ENCODE measurements at places on chromosomes 2 and 18.

- no peak for DNase-seq
Measured at GRCh38 chr2:136334967-136335366, 217.0 kb upstream of the CXCR4 start.

DNA sequence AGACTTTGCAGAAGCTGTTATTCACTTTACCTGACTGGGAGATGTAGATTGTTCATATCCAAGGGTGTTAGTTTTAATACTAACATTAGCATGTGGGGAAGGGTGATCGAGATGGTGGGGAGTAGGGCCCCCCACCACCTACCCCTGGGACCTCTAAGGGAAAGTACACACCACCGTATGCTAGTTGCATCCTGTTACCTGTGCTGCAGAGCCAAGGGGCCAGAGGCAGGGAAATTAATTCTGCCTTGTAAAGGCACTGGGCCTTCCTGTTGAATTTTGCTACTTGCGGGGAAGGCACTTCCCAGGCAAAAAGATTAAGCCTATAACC lies 9.0 kb downstream of the STEAP3 start:
- DNase-seq: no peak

GRCh38 chr18:79434607-79435401 lies 39.1 kb downstream of the NFATC1 start:
- no peak for DNase-seq

- DNase-seq: no peak
Measured at GRCh38 chr2:182887093-182887492, 20.7 kb upstream of the FRZB start.

DNA sequence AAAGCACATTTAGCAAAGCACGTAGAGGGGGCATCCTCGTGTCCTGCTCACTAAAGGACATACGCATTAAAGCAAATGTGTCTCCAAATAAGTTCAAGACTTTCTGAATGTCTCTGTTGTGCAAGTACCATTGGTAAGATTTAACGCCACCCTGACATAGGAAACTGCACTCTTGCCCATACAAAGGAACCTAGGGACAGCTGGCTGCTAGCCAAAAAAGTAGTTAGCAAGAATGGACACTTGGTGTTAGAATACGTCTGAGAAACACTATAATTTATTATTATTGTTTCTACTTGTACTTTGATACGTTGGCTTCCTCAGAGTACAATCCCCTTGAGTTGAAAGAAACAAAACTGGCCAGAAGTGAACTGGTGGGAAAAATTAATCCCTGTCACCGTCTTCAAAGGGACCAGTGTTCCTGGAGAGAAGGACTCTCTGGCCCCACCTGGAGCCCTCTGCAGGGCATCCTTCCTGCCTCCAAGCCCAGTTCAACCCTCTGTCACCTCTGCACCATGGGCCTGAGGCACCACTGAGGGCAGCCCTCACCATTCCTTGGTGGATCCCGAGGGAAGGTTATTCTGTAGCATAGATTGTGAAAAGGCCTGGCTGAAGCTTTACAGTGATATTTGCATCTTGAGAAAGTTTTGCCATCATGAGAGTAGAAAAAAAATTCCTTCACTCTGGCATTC lies 51.4 kb upstream of the APCDD1 start:
- no peak for DNase-seq

- DNase-seq: no peak
Measured at GRCh38 chr2:19574778-19575260, 216.4 kb upstream of the OSR1 start.

DNA sequence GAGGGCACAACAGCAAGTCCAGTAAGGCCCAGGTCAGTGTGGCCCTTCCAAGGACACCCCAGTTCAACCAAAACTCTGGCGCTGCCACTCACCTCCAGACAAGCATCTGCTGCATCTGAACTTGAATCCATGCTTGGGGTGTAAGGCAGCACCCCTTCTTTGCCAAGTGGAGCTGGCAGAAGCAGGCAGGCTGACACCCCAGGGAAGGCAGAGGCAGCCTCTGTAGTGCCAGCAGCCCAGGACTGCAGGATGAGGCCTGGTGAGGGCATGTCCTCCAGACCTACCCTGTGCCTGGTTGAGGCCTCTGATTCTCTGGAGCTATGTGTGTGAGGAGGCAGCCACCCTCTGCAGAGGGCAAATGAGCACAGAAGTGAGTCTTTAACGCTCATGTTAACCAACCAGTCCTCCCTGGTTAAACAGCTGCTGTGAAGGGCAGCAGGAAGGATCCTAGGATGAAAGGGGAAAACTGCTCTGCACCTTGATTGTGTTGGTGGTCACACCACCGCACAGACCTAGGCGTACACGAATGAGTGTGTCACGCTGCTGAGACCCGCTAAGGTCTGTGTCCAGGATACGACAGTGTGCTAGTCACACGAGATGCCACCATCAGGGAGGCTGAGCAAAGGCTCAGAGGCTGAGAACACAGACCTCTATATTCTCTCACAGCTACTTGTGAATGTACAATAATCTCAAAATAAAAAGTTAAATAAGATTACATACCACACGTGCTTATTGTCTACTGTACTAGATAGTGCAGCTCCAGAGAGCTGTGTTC lies 2.2 kb downstream of the PARD6G start:
- DNase-seq: no peak

GRCh38 chr2:31704561-31705212 lies 123.9 kb upstream of the SRD5A2 start:
- DNase-seq: no peak

GRCh38 chr18:73476031-73476430 lies 608.2 kb upstream of the NETO1 start:
- no peak for DNase-seq
